Nucleus accumbens (tissue), 56 donors: ENCODE measurements at places on chromosomes 11 and 22.

DNA sequence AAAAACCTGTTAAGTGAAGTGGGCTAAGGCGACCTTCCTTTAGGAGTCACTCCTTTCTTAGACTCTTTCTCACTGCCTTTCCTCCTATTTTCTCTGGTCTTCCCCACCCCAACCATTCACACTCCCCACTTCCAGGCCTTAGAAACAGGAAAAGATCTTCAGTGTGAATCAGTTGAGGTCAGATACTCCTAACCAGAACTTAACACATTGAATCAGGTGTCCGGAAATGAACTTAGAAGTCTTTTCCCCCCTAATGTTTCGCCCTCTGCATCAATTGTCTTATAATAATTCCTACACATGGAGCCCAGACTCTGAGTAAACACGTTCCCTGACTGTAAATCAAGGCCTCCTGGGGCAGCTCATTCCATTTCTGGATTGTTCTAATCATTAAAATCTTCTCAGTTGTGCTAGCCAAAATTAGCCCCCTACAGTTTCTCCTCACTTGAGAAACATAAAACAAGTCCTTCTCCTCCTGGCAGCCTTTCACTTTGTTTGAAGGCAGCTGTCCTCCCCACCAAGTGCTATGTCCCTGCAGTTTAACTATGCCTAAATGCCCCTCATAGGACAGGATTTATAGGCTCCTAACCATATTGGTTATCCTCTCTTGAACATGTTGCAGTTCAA lies 32.7 kb upstream of the USP47 start:
- DNase-seq: no peak

DNA sequence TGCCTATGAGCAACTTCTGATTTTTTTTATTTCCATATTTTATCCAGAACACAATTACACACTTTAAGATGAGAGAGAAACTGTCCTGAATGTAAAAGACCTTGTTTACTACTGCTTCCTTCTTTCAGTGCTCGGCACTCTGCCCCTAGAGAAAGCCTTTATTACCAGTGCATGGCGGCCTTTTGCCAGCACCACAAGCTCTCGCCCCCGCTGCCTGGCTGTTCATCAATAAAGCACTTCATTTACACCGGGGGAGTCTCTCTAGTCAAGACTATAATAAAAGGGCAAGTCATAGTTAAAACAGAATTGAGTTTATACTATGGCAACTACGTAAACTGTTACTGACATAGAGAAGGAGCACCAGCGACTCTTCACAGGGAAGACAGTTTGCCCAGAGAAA lies 259.5 kb downstream of the CADM1 start:
- DNase-seq: no peak

- DNase-seq: no peak
Observed at GRCh38 chr22:25987948-25988347, 181.3 kb upstream of the SEZ6L start.

GRCh38 chr11:113906038-113906437 lies 1.4 kb downstream of the HTR3B start:
- no peak for DNase-seq

DNA sequence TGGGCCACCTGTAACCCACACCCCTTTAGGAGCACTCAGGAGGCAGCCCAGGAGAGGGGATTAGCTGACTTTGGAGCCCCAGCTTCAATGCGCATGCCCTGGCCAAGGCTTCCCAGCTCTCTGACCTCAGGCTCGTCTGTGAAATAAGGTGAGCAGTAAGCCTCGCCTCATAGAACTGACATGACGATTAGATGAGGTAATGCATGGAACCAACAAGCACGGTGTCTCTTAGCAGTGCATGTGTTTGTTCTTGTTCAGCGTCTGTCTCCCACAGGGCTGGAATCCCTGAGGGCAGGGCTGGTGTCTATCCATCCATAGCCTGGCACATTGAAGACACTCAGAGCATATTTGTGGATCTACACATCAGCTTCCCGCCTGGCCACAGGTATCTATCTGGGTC lies 415.4 kb downstream of the MN1 start:
- DNase-seq: no peak

GRCh38 chr11:102465696-102466095 lies 13.1 kb upstream of the TMEM123 start:
- no peak for DNase-seq
